ENCODE measurements at places on chromosomes 2 and 18.

DNA sequence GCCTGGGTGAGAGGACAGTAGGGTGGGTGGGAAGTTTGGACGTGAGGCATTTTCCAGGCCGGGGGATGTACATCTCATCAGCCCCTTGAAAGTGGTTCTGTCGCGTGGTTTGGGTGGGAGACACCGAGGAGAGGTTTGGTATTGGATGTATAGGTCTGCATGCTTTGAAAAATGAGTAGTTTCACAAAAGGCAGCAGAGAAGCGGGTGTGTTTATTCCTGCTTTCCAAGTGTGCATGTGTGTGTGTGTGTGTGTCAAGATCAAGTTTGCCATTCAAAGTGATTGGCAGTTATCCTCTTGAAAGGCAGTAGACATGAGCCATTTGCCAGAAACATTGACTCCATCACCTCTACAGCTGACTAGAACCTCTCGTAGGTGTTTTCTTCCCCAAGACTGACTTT is 423.1 kb upstream of the POU3F3 start:
- no peak for DNase-seq

DNA sequence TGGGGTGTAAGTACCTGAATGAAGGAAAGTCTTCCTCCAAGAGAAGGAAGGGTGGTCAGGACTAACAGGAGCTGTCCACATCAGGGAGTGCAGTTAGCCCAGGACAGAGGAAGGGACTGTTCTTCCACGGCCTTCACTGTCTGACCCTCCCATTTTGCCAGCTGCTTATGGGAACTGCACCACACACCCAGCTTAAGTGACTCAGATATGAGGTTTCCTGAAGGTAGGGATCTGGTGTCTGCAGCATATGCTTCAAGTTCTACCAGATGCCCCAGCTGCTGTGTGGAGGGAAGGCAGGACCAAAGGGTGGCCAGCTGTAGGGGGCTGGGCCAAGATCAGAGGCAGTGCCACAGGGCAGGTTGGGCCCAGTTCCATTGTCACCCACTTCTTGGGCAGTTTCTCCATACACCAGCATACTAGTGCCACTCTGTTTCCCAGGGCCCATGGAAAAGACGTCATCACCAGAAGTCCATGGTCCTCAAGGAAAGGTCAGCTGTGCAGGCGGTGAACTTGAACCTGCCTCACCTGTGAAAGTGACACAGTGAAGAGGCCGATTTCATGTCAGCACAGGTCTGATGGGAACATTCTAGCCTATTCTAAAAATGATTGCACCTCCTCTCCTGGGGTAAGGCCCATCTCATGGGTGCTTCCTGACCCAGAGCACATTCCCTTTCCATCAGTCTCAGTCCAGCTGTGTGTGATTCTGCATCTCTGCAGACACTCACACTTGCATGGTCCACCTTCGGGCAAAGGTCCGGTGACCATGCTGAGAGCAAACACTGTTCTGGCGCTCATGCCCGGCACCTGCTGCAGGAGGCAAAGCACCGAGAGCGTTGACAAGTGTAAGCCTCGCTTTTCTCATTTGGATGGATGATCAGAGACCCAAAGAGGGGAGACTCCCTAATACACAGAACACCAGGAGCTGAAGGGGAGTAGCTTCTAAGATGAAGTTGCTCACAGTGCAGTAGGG is 68.0 kb downstream of the ACAA2 start:
- no peak for DNase-seq

DNA sequence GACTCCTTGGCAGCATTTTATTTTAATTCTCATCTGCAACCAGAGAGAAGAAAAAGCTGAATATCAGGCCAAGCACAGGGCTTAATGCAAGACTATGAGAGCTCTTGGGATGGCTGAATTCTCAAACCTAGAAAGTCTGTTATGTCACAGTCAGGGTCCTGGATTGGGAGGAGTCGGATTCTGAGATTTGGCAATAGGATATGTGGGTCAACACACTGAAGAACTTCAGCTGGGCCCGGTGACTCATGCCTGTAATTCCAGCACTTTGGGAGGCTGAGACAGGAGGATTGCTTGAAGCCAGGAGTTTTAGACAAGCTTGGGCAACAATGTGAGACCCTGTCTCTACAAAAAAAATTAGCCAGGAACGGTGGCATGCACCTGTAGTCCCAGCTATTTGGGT is 102.4 kb downstream of the COL3A1 start:
- DNase-seq, result no peak

DNA sequence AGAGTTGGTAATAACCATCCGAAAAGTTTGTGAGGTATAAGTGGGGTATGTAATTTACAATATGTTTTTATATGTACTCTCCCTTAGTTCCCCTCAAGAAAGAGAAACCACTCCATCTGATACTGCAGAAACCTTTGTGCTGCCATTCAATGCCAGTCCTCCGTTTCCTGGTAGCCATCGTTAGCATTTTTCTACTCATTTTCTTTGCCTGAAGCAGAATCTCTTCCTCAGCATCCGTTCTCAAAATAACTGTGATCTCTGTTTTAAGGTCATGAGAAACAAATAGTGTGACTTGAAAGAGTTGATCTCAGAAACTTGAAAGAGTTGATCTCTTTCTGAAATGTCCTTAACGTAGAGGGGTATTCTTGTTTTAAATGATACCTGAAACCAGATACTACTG is 996 bp downstream of the PTCD3 start:
- DNase-seq, result no peak

- DNase-seq, result no peak
Observed at GRCh38 chr2:170598067-170598395, 117.1 kb upstream of the SP5 start.

- no peak for DNase-seq
Observed at GRCh38 chr18:49247781-49248180, 212.7 kb downstream of the DYM start.

DNA sequence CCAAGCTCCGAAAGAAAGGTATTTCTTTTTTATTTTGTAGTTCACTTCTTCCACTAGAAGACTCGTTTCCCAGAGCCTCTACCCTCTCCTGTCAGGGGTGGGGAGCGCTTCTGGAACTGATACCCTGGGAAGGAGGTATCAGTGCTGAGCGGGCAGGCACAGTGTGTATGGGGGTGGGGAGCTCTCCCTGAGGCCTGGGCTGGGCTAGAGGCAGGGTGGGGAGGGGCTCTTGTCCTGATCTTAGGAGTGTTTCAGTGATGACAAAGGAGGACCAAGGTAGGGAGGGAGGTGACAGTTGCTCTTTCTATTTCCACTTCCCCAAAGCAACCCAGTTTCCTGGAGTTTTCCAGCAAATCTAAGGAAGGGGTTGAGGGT is 65.4 kb downstream of the ARHGAP25 start:
- DNase-seq, result no peak

DNA sequence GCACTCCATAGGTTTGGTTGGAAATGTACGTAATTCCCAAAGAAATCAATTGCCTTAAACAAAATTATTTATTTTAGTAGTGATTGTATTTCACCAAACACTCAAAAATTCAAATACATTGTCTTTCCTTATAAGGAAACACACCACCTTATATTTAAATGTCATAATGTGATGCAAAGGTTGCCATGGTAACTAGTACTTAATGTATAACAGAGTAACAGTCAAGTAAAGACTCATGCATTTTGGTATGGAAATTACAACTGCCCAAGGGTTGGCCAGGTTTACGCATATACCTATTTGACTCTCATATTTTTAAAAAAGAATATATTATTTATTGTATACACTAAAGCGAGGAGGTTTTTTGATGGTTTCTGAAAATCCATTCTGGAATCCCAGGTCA is 231.2 kb downstream of the TCF4 start:
- no peak for DNase-seq

DNA sequence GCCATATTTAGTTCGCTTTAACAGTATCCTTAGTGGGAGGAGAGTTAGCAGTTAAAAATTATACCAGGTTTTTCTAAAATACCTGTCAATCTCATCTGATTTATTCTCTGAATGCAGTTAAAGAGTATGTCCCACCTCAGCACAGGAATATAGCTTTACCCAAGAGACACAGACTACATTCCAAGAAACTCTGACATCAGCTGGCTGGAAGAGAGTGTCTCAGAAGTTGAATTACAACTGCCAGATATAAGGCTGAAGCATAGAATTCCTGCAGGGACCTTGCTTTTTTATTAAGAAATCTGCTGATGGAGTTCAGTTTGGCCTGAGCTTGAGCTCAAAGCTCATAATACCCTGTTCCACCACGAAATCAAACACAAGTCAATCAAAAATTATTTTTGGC is 25.4 kb upstream of the CNTNAP5 start:
- no peak for DNase-seq

DNA sequence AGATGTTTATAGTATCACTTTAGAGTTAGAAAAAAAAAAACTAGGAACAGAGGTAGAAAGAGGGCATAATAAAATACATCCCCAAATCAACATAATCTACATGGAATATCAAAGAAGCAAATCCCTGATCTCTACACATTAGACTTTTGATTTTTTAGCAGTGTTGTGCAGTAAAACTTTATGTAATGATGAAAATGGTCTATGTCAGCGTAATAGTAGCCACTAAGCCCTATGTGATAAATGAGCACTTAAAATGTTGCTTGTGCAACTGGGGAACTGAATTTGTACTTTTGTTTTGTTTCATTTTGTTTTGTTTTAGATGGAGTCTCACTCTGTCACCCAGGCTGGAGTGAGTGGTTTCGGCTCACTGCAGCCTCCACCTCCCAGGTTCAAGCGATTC is 36.3 kb downstream of the LNPK start:
- DNase-seq, result no peak

DNA sequence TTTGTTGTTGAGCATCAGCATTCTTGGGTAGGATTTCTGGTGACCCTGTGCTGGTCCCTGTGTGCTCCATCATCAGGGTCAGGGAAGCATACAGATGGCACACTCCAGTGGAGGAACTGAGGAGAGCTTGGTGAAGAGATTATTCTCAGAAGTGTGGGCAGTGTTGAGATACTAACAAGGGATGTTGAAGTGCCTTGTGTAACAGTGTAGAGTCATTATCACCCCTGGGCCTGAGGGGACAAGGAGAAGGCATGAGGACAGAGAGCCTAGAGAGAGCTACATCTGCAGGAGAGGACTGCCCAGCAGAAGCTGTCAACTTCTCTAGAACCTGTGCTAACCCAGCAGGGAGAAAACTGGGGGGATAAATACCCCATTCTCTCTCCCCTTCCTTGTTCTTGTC is 189.0 kb downstream of the PLCL1 start:
- no peak for DNase-seq

DNA sequence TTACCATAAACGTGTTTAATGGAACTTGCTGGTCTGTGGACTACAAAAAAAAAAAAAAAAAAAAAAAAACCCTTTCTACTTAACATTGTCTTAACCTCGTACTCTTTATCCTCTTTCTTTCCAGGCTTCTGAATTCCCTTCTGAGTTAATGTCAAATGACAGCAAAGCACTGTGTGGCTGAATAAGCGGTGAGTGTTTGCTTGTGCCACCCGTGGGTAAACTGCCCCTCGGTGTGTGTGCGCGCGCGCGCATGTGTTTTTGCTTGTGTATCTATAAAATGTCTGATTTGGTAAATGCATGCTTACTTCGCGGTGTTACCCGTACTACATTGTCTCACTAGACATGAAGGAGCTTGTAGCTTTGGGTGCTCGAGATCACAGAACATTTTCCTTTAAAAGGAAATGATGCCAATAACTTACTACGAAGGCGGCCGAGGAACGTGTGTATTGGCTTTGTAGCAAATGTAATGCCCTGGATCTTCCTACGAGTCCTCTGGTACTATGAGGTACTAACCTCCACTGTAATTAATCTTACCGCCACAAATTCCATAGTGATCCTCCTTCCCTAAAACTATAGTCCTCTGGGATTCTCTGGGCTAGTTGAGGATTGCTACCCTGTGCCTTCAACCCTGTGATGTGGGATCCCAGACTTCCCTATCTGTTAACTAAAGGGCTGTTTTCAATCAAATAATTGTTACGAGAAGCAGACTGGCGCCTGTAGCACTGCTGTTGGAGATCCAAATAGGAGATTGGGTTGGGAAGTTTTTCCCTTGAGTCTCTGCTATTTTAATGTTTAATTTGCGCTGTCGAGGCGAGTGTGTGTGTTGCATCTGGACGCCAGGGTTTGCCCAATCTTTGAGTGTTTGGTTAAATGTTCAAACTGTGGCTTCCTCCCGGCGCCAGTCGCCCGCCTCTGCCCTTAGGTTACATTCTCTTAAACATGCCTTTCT is 1.1 kb downstream of the ID2 start:
- no peak for DNase-seq

DNA sequence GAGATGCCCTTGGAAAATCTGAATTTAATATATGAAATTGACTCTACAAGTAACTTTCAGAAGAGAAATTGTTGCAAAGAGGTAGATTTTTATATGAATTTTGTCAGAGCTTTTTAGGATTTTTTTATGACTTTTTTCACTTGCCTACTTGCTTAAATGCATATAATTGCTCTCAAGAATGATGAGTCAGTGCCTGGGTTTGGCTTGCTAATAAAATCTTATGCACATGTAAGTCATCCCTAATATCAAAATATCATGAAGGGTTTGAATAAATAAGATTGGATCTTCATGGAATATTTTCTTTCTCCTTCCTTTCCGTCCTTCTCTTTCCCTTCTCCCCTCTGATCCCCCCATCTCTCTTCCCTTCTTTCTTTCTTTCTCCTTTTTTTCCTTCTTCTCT is 354.1 kb downstream of the TXNL1 start:
- no peak for DNase-seq

DNA sequence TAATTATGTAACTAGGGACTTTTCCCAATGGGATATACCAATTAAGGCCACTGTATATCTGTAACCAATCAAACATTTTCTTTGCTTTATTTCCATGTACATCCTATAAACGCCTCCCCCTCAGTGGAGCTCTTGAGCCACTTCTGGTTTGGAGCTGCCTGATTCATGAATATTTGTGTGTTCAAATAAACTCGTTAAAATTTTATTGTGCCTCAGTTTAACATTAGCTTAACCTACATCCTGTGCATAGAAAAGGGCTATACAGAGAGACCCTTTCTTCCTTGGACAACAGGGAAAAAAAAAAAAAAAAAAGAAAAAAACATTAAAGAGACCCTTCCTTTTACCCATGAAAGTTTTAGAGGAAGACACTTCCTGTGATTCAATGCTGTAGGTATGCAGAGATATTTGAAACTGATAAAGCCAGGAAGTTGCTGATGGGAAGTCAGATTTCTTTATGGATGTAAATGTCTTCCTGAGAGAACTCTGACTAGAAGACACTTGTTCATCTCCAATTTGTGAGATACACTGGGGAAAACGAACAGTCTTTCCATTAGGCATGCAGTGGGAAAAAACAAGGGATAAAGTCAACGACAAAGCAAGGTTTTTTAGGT is 614.6 kb upstream of the SOX11 start:
- no peak for DNase-seq

GRCh38 chr18:44771956-44772917 is 91.5 kb downstream of the SETBP1 start:
- no peak for DNase-seq

DNA sequence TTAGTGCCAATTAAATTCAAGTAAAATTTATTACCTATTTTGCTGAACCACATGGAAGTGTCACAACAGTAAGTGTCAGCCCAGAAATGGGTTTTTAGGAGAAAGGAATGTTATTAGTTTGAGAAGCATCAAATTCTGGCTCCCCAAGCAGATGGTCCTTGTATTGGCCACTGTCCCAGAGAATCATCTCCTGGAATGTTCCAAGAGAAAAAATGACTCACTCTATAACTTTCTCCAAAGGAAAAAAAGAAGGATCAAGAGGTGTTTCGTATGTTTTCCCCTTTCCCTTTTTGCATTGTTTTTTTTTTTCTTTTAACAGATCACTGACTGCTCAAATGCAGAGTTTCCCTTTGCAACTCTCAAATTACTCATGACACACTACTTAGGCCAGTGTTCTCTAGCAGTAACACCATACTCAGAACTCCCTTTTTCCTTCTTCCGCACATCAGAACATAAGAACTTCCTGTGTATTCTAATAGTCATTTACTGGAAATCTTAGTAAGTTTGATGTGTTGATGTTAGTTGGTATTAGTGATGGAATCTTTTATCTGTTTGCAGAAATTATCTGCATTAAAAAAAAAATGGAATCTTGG is 390.3 kb downstream of the GPD2 start:
- DNase-seq, result no peak
